ENCODE measurements at places on chromosomes 2 and 18.

DNA sequence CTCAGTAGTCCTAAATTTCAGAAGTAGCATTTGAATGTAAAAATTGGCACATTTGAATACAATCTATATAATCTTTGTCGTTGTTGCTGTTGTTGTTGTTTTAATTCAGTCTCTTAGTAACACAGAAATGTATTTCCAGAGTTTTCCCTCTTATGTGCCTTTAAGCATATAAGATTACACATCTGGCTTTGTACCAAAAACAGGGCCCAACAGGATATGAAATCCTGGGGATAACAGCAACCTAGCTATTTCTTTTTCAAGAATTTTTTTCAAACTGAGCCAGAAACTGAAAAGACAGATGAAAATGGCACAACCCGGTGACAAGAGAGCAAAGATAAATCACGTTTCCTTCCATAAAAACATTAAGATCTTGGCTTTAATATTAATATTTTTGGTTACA lies 906.7 kb downstream of the NRXN1 start:
- DNase-seq, result no peak

GRCh38 chr2:127101048-127101611 lies 5.8 kb downstream of the BIN1 start:
- DNase-seq, result no peak

DNA sequence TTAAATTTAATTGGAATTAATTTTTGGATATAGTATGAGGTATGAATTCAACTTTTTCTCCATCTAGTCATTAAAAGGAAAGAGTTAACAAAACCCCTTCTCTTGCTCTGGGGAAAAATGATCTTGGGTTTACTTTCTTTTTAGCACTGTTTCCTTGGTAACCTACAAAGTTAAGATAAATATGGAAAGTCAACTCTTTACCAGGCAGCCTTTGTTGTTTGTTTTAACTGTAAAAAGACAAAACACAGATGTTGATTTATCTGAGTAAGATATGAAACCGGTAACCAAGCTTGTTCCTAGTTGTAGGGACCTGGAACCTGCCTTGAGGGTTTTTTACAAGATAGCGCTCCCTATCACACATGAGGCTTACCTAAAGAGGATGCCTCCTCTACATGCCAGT lies 10.1 kb upstream of the SANBR start:
- no peak for DNase-seq

DNA sequence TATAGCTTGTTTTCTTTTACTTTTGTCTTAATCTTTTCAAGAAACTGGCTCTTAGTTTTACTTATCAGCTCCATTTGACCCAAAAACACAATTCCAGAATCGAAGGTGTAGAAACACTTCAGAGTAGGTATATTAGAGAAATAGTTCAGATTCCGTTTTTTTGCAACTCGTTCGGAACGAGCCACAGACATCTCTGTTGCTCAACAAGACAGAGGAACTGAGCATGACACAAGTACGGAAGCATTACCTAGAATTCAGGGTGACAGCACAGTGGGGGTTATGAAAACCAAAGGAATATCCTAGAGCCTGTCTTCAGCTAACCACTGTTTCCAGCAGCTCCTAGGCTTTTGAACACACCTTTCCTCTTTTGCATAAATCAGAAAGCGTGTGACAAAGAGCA lies 5.0 kb downstream of the HRH4 start:
- DNase-seq, result no peak

DNA sequence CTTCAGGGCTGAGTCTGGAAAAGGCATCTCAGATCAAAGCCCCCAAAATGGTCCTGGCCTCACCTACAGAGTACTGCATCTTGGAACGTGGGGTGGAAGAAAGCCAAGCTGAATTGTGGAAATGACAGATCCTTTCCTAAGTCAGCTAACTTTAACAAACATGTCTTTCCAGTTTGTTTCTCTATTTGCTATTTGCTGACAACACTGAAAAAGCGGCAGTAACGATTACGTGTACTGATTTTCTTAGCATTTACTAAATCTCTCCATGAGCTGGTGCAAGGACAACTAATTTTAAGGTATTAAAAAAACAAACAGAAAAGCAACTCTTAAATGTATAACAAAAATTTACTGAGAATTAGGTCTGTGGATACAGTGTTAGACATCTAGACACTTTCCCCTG lies 1.1 kb downstream of the HIBCH start:
- no peak for DNase-seq
